ENCODE measurements at places on chromosomes 7 and 10.

DNA sequence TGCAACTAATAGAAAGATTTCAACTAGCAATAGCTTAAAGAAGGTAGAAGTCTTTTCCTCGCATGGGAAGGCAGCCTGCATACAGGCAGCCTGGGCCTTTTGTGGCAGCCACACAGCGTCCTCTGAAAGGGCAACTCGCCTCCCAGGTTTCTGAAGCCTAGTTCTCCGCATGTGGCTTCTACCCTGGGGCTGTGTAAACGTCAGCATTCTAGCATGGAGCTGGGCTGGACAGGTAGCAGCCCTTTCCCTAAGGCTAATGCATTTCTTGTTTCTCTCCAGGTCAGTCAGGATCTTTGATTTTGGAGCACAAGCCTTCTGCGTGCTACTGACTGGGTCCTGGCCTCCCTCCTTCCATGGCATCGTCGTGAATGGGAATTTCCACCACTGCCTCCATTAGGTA, 23.8 kb upstream of the SEC61G start:
- DNase-seq = no peak

DNA sequence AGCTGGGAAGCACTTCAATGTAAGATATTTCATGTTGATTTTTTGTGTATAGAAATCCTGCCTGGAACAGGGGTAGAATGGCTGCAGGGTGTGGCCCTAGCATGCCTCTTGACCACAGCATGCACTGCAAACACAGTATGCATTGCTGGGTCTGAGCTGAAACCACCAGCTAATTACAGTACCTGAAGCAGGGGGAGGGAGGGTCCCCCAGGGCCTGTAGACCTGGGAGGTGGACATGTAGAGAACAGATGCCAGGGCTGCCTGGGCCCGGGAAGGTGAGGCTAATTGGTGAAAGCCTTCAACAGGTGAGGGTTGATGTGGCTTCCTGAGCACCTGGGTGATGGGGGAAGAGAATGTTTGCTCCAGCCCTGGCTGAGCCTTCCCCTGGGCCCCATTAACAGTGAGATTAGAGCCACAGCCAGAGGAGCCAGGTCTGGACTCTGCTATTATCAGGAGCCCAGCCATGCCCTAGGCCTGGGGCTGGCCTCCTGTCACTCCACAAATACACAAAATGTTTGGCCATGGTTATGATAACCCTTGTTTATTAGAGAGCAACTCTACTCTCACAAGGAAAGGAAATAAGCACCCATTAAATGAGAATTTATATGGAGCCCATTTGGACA, 83.3 kb downstream of the PLXNA4 start:
- DNase-seq = no peak

- no peak for DNase-seq
Observed at GRCh38 chr10:47276071-47276470, 23.9 kb upstream of the GDF10 start.

- DNase-seq = no peak
Observed at GRCh38 chr7:50807026-50807730, 24.5 kb upstream of the GRB10 start.

DNA sequence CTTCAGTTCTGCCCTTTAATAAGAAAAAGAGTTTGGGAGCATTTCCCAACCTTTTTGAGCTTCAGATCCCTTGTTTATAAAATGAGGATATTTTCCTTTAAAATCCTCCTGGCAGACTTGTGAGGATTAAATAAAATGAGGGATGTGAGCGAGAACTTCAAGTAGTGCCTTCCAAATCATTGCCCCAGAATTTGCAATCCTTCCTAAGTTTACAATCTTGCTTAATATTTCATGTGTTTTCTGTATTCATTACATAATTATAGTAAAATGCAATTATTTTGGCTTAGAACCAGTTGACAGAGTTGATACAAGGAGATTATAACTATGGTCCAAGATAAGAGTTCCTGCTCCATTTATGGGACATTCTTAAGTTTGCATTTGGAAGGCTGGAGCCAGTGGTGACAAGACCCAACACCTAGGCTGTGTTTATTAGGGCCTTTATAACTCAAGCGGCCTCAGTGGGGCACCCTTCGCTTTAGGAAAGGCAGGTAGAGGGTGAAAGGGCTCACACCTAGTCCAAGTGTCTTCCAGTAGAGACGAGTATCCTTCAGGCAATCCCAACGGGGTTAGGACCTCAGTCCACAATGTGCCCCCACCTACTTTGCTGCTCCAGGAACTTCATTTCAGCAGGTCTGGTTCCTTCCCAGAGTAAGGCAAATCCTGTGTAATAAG, 317.5 kb downstream of the WDR11 start:
- DNase-seq = no peak

DNA sequence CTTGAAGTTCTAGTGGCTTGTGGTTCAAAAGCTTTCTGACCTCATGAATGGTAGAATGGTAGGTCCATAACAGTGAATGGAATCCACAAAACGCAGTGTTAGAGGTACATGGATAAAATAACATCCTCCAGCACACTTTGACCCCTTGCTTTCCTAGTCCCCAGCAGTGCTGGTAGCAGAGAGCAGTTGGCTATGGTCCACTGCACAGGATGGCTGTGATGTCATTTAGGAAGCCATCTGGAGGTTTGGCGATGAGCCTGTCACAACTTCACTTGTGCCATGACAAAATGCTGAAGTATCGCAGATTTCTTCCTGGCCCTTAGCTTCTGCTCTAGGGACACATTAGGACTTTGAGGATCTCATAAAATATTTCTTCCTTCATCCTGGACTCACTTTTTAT, 300.0 kb upstream of the FZD8 start:
- DNase-seq = no peak

DNA sequence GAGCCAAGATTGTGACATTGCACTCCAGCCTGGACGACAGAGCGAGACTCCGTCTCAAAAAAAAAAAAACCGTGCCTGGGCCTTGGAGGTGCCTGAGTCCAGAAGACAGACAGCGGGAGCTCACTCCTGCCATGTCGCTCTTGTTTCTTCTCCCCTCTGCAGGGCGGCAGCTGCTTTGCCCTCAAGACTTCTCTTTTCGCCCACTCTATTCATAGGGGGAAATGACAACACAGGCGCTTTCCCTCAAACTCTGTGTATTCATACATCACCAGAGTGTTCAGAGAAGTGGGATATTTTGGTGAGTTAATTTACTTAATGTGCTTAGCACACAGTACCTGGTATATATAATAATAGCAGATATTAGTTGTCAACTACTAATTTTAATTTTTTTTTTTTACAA, 44.5 kb downstream of the FOXK1 start:
- DNase-seq = no peak

- no peak for DNase-seq
Observed at GRCh38 chr7:141847996-141848395, 6.7 kb upstream of the PRSS37 start.

GRCh38 chr10:78301481-78301880, 267.8 kb downstream of the RPS24 start:
- DNase-seq = no peak

GRCh38 chr7:52030722-52031121, 714.1 kb upstream of the COBL start:
- DNase-seq = no peak

- DNase-seq = no peak
Observed at GRCh38 chr10:14382531-14382930, 51.8 kb upstream of the FRMD4A start.

DNA sequence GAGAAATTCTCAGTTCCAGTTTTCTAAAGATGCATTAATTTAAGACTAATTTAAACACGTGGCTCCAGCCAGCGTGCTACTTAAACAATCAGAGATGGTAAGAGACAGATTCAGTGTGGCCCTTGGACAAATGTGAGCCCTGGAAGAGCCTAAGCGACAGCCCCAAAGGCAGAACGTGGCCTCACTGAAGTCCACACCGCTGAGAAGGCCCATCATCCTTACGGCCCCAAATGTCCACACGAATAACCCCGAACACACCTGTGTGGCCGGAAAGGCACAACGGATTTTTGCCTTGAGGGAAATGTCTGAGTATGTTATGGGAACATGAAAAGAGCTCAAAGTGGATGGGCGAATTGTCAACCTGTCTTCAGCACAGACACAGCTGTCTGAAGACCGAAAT, 3.2 kb downstream of the COX19 start:
- DNase-seq = no peak

- no peak for DNase-seq
Observed at GRCh38 chr10:4651404-4652037, 174.5 kb upstream of the AKR1E2 start.

DNA sequence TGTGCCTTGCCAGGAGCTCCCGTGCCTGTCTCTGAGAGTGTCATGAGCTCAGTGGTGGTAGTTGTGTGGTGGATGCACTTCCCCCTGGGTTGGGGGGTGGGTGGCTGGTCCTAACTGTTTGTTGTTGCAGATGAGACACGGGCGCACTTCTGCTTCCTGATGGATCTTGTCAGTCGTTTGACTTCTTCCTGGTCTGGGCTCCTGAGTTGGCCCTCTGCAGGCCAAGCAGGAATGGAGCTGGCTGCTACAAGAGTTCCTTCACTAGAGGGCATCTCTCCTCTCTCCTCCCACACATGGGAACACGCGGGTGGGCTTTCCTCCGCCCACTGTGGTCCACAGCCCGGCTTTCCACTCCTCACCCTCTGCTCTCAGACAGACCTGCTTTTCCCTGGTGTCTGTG, 82.0 kb downstream of the BMS1 start:
- DNase-seq = no peak

GRCh38 chr10:100100651-100101184, 19.0 kb upstream of the CPN1 start:
- no peak for DNase-seq

DNA sequence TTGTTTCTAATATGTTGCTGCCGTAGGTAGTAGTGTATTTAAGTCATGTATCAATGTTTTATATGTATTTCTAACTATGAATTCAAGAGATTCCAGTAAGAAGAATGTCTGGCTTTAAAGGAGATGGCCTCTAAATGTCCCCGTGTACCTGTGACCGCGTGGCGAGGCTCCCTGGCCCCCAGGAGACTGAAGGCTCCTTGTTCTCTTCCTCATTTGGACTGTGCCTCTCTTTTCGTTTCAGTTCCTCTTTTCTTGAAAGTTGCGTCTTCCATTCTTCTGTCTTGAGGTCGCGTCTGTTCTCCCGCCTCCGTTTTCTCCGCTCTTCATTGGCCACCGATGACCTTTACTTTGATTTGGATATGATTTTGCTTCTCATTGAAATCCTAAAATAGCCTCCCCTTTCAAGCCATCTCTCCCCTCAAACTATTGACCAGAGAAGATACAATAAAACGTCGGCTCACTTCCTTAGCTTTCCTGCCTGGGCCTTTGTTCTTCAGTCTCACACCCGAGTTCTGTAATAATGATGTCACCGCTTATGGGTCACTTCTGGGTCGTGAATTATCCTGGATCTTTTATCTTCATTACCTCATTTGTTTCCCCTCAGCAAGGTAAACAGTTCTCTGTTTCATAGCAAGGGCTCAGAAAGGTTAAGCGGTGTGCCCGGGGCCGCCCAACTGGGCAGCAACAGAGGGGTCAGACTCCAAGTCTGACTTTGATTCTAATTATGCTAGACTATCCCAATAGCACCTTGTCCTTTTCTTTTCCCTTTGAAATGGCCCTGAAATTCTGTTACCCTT, 28.7 kb downstream of the WIPI2 start:
- DNase-seq = no peak

GRCh38 chr7:70553364-70553763, 578.6 kb upstream of the GALNT17 start:
- no peak for DNase-seq

- DNase-seq = no peak
Observed at GRCh38 chr7:158106272-158106671, 481.4 kb downstream of the PTPRN2 start.

DNA sequence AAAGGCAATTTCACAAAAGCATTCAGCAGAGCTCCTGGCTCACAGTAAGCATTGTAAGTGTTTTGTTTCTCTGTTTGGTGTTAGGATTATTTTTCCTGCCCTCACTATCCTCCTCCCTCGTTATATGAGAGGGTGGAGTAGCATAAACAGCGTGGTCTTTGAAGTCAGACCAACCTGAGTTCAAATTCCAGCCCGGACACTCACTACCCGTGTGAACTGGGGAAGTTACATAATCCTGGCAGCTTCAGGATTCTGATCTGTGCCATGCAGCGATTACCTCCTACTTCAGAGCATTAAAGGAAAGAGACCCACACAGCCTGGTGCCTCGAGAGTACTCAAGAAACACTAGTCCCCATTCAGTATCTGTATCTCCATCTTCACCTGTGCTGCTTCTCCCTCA, 386.5 kb downstream of the INHBA start:
- DNase-seq = no peak

GRCh38 chr7:1025743-1026581, 18.4 kb upstream of the GPR146 start:
- no peak for DNase-seq

DNA sequence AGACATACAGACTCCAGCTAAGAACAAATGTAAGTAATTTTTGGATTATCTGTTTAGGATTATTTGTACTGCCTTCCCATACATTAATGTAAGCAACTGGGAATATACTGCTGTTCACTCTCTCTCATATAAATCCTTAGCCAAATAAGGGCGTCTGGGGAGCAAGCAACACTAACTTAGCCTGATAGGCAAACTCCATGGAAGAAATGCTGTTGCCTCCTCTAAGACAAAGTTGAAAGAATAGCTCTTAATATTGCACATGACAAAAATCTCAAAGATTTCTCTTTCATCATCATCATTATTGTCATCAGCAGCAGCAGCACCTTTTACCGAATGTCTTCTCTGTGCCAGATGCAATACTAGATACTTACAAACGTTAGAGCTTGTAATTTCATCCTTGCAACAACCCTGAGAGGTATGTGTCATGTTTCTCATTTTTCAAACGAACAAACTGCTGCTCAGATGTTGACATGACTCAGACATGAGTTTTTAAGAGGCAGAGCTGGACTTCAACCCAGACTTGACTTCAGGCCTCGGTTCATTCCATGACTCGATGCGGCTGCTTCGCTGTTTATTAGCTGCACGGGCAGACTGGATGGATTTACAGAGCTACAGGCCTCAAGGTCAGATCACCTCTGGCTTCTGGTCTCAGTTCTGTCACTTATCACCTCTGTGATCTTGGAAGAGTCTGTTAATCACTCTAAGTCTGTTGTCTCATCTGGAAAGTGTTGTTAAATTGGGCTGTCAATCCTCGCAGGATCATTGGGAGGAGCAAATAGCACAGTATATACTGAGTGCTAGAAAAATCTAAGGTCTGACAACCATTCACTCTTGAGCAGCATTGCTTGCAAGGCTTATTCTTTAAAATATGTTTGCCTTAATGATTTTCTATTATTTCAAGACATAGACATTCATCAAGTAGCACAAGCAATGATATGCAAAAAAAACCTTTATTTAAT, 126.3 kb upstream of the CELF2 start:
- DNase-seq = peak; percentile 79

DNA sequence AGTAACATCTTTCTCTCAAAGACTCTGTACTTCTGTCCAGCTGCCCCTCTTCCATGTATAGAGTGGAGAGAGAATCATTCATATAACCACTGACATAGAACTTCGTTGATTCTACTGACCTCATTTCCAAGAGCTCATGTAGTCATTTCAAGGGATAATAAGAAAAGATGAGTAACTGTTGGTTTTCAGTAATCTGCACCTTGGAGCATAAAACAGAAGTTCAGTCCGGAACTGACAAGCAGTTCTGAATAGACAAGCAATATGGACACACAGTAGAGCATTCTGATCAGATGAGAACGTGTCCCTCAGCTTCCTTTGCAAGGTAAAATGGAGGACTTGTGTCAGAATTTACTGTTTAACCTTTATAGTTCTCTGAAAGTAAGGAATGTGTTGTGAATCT, 847.1 kb downstream of the REEP3 start:
- DNase-seq = peak; percentile 0

Measured in fibroblast of skin of abdomen (primary cell).